Stimulated activated CD4-positive, alpha-beta T cell treated with anti-CD3 and anti-CD28 coated beads, Interleukin-1b, Interleukin-23, amount 100 ng/mL, for 1 hour (primary cell): ENCODE measurements at places on chromosomes 6 and 20.

- no peak for DNase-seq
These were observed 6.6 kb upstream of the SERPINB9 start for GRCh38 chr6:2909718-2910117.

DNA sequence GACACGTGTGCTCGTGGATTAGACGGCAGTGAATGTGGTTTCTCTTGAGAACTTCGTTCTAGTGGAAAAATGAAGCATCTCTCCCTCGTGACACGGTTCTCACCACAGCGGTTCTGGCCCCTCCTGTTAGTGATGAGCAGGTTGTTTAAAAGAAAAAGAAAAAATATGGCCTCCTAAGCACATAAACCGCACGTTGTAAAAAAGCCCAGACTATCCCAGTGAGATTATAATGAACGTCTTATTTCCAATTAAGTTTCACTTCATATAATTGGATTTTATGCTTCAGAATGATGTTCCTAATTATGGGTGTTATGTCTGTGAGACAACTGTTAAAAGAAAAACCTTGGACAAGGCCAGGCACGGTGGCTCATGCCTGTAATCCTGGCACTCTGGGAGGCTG is 74.5 kb upstream of the FRMD1 start:
- DNase-seq = no peak

- DNase-seq = no peak
These were observed 243.7 kb upstream of the CHD6 start for GRCh38 chr20:41861772-41862422.

DNA sequence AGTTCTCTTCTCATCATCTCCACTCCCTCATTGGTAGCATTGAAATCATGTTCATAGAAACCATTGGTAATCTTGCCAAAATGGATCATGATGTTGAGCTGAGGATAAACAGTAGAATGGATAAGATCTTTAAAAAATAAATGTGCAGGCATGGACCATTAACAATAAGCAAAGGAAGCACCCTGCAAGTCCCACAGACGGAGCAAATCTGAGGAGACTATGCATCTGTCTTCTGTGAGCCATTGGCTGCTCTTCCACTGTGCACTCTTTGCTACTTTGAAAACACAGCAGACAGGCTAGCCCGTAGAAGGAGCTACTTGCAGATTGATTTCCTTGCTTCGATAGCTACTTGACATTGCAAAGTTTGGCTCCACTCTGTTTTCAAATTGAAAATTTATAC is 535.0 kb downstream of the PKHD1 start:
- DNase-seq = no peak

GRCh38 chr6:168131464-168132415 is 52.7 kb upstream of the FRMD1 start:
- DNase-seq = no peak

DNA sequence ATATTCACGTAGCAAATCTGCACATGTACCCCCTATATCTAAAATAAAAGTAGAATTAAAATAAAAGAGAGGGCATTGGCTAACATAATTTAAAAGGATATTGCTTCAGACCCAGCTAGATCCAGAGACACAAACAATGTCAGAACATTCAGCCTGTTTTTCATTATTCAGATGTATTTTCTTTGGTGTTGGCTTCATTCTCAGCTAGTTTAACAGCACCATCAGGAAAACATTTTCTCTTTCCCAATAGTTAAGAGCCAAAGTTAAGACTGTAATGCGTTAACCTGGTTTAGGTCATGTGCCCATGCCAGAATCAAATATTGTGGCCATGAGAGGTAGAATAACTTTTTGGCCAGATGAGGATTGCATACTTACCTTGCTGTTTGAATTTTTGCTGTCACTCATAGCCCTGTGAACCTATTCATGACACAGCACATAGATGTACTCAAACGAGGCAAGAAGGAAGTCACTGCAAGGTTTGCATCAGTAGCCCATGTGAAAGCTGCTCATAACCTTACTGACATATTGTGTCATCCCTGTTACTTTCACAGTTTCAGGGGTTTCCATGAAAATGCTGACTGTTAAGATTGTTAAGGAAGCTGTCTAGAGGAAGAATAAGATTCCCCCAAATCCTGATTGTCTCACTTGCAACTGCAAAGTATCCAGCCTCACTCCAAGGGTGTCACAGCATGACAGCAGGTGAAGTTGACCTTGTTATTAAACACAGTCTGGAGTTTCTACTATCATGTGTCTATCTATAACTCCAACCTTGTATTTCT is 233.1 kb downstream of the PACRG start:
- DNase-seq = no peak

DNA sequence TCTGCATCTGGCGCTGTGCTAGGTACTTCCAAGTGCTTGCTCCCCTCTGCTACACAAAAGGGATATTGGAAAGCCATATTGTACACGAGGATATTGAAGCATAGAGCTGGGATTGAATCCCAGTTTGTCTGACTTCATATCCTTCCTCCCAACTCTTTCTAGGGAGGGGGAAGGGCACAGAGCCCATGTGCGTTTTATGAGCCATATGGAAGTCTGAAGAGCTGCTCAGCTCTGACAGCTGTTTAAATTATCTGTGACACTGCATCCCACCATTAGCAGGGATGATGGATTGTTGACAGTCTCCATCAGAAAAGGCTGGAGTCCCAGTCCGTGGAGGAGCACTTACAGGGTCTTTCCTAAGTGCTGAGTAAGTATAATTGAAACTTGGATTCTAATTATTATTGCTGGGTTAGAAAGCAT is 18.4 kb downstream of the TIAM2 start:
- no peak for DNase-seq
